Keratinocyte (primary cell): ENCODE measurements at places on chromosomes 4 and X. TPM values are rescaled to one million over a fixed set of nuclear protein-coding genes. Genes with fewer than 3 reads are reported as not detected.

- no peak overlapping the region for H3K27ac ChIP-seq
- H3K36me3 ChIP-seq = peaks cover 4% of the 10 kb centered on the region
- H3K4me1 ChIP-seq = no peaks in the 10 kb centered on the region
- no peaks in the 10 kb centered on the region for H3K27me3 ChIP-seq
- no peak for DNase-seq
Observed at GRCh38 chr4:55876387-55876786, 22.9 kb downstream of the EXOC1 start.

MAGEA10 gene
- not detected in 3 replicates for polyA plus RNA-seq

- no peak overlapping the region for H3K4me3 ChIP-seq
- no peak for DNase-seq
- H3K27ac ChIP-seq = no peak overlapping the region
- H3K4me1 ChIP-seq = peaks cover 4% of the 10 kb centered on the region
- no peaks in the 10 kb centered on the region for H3K36me3 ChIP-seq
Observed at GRCh38 chrX:65874765-65875164, 165.1 kb downstream of the VSIG4 start.

DNA sequence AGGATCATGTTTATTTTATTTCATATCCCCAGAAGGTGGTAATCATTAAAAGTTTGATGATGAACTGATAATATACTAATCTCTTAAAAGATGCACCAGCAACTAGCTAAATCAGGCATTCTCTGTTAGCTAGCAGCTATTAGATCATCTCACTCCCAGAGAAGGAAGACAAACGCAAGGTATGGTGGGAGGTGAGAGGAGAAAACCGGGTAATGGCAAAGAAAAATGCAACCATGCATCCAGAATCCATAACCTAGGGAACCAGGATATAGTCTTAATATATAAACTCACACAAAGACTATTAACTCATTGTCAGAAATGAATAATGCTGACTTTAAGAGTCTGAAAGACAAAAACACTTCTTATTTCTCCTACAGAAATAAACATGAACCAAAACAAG lies 66.1 kb downstream of the WNK3 start:
- H3K4me3 ChIP-seq = no peak overlapping the region
- H3K4me1 ChIP-seq = no peaks in the 10 kb centered on the region

DNA sequence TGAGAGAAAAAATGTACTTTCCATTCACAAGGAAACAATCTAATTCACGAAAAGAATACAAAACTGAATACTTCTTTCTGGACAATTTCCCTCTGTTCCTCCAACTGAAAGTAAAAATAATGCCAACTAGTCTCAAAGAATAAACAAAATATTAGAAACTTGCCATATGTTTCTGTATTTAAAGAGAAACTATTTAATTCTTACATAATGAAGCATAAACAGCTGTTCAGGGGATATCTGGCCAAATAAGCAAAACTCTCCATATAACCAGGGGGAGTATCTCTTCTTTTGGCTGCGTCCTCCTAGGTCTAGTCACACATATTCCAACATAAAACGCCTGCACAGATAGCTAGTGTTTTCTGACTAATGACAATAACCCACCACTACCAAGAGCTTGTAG lies 805 bp downstream of the GATB start:
- DNase-seq = no peak
- peaks cover 2% of the 10 kb centered on the region for H3K36me3 ChIP-seq
- no peaks in the 10 kb centered on the region for H3K27me3 ChIP-seq
- peaks cover 10% of the 10 kb centered on the region for H3K4me1 ChIP-seq

SPP1 gene
- polyA plus RNA-seq = 0.84 to 1.4 TPM (median 0.94 TPM) in 3 replicates

TEX13D gene
- polyA plus RNA-seq = not detected in 3 replicates

TRIM75 gene
- not detected in 3 replicates for polyA plus RNA-seq

UCP1 gene
- polyA plus RNA-seq = not detected in 3 replicates

DNA sequence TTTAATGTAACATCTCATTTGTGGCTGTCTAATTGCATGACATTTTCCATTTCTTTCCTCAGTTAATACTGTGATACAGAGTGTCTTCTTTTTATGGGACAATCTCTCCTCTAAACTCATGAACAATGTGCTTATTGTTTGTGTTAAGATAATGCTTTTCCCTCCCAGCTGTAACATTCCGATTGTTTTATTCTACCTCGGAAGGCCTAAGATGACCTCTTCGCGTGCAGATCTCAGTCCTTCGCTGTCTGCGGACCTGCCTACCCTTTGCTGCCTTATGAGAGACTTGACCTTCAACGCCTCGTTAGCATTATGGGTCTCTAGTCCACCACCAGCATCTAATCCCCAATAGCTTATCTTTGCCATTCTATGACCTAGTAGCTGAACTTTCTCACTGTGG lies 29.8 kb upstream of the ZFP42 start:
- no peak overlapping the region for H3K4me3 ChIP-seq
- no peak overlapping the region for H3K27ac ChIP-seq
- no peaks in the 10 kb centered on the region for H3K36me3 ChIP-seq
- DNase-seq = no peak

- no peak overlapping the region for H3K4me3 ChIP-seq
- no peaks in the 10 kb centered on the region for H3K27me3 ChIP-seq
- no peaks in the 10 kb centered on the region for H3K4me1 ChIP-seq
Observed at GRCh38 chrX:981791-982626, 230.4 kb downstream of the CRLF2 start.

GRCh38 chr4:680551-680927 lies 6.2 kb downstream of the MYL5 start:
- no peak for DNase-seq
- no peak overlapping the region for H3K4me3 ChIP-seq
- peaks cover 12% of the 10 kb centered on the region for H3K27me3 ChIP-seq
- H3K27ac ChIP-seq = no peak overlapping the region
- H3K4me1 ChIP-seq = peaks cover 16% of the 10 kb centered on the region

DNA sequence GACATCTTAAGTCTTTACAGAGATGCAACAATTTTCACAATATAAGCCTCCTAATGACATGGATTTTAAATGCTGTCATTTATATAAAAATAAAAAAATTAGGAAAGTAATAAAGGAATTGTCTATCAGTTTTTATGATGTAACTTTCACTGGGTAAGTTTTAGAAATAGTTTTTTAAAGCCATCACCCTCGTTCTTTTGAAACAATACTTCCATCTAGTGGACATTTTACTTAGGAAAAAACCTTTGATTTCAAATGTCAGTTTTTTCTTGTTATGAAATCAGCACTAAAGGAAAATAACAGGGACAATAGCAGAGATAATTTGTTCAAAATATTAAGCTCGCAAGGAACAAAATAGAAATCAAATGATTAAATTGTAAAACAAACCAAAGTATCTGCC lies 24.3 kb upstream of the NDNF start:
- no peak overlapping the region for H3K27ac ChIP-seq
- no peaks in the 10 kb centered on the region for H3K27me3 ChIP-seq
- no peaks in the 10 kb centered on the region for H3K4me1 ChIP-seq
- H3K36me3 ChIP-seq = no peaks in the 10 kb centered on the region
- no peak overlapping the region for H3K4me3 ChIP-seq

- H3K4me1 ChIP-seq = no peaks in the 10 kb centered on the region
- H3K36me3 ChIP-seq = no peaks in the 10 kb centered on the region
- no peak for DNase-seq
- H3K27me3 ChIP-seq = no peaks in the 10 kb centered on the region
Observed at GRCh38 chr4:79266136-79266535, 59.7 kb downstream of the NAA11 start.

- DNase-seq = no peak
- peak overlapping the region; percentile 82 for H3K4me3 ChIP-seq
- H3K36me3 ChIP-seq = no peaks in the 10 kb centered on the region
- H3K27me3 ChIP-seq = no peaks in the 10 kb centered on the region
Observed at GRCh38 chrX:12975670-12975965, 708 bp downstream of the TMSB4X start.

GRCh38 chr4:61783050-61783449 lies 582.9 kb downstream of the ADGRL3 start:
- H3K4me1 ChIP-seq = no peaks in the 10 kb centered on the region
- H3K27ac ChIP-seq = no peak overlapping the region
- H3K27me3 ChIP-seq = no peaks in the 10 kb centered on the region
- no peaks in the 10 kb centered on the region for H3K36me3 ChIP-seq
- no peak overlapping the region for H3K4me3 ChIP-seq
- DNase-seq = no peak

CTAG2 gene
- not detected in 3 replicates for polyA plus RNA-seq

NMU gene
- polyA plus RNA-seq = 4.1 to 12.0 TPM (median 5.2 TPM) in 3 replicates
